CD4-positive, alpha-beta T cell (primary cell): ENCODE measurements at places on chromosomes 1 and 21.

- DNase-seq = no peak
Observed at GRCh38 chr21:18630446-18630845, 226.9 kb upstream of the TMPRSS15 start.

GRCh38 chr1:51086496-51087271, 15.3 kb upstream of the C1orf185 start:
- DNase-seq = no peak

DNA sequence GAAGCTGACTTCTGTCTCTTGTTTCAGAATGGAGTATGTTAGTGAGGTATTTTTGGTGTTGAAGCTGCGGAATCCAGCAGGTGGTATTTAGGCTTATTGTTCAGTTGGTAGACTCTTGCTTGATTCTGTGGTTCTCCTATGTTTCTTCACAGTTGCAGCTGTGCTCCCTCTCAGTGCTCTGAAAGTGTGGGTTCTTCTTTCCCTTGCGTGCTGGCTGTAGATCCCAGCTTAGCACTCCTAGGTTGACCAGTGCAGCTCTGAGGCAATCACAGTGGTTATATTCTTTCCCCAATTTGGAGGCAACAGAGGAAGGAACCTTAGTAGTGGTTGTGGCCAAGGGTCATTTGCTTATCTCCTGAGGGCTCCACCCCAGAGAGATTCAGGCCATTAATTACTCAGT, 269.2 kb upstream of the NRIP1 start:
- no peak for DNase-seq

DNA sequence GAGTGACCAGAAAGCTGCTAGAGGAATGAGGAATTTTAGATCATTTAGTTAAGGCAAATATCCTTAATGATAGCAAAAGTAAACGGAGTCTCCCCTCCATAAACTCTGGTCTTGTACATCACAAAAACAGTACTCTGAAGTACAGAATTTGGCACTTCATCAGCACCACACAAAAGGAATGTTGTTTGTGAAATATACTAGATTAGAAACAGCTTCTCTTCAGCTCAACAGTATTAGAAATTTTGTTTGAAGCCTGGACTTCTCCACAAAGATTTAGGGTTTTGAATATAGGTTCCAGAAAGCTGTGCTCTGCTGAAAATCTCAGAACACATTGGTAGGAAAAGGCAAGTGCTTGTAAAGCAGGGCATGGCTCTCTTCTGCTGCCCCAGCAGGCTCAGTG, 135.1 kb upstream of the PTGFR start:
- DNase-seq = no peak

- no peak for DNase-seq
Observed at GRCh38 chr1:54064299-54064698, 10.9 kb downstream of the TCEANC2 start.

DNA sequence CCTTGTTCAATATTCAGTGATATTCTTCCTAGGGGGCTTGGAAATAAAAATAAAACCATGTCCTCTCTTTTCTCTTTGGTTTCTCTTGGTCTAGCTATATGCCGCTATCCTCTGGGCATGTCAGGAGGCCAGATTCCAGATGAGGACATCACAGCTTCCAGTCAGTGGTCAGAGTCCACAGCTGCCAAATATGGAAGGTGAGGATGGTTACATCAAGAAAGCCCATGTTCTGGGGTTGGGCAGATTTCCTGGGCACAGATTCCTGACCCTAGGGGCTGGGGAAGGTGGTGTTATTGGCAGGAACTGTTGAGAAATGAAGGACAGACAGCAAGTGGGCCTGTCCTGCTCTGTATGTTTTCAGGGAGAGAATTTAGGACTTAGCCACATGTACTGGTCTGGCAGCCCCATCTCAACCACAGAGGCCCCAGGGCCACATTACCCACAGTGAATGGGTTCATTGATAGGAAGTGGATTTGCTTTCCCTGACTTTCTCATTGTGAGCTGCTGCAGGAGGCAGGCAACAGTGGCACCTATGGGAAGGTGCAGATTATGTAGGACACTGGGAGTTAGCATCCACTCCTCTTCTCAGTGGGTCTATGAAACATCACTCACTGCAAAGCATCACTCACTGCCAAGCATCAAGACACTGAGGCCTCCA, 37.4 kb upstream of the HSD17B7 start:
- DNase-seq = no peak

GRCh38 chr1:180181996-180182642, 27.4 kb downstream of the QSOX1 start:
- no peak for DNase-seq

- no peak for DNase-seq
Observed at GRCh38 chr1:62810420-62811274, 26.7 kb downstream of the ATG4C start.

DNA sequence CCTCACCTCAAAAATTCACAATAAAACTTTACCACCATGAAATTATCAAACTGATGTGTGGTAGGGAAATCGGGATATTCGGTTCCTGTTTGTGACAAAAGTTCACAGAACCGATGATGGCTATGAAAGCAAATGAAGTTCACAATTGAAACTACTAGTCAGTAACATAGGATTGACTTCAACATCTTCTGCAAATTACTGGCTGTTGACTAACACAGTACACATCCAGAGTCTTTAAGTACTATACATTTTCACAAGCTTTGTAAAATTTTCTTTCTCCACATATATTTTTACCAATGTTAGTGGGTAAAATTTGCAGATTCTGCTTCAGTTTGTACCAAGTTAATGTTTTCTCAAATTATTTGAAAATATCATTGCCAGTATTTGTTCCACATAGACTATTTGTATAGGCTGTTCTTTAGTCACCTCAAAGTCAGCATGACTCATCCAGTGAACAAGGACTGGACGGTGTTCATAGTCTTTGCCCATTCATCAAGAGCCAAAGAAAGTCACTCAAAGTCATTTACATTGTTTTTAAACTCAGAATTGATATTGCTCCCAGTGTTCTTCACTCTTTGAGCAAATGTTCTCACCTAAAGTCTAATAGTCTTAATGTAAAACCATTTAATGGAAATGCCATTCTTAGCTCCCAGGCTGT, 213.4 kb downstream of the USP25 start:
- no peak for DNase-seq

- DNase-seq = no peak
Observed at GRCh38 chr1:168788258-168788657, 59.3 kb upstream of the DPT start.

DNA sequence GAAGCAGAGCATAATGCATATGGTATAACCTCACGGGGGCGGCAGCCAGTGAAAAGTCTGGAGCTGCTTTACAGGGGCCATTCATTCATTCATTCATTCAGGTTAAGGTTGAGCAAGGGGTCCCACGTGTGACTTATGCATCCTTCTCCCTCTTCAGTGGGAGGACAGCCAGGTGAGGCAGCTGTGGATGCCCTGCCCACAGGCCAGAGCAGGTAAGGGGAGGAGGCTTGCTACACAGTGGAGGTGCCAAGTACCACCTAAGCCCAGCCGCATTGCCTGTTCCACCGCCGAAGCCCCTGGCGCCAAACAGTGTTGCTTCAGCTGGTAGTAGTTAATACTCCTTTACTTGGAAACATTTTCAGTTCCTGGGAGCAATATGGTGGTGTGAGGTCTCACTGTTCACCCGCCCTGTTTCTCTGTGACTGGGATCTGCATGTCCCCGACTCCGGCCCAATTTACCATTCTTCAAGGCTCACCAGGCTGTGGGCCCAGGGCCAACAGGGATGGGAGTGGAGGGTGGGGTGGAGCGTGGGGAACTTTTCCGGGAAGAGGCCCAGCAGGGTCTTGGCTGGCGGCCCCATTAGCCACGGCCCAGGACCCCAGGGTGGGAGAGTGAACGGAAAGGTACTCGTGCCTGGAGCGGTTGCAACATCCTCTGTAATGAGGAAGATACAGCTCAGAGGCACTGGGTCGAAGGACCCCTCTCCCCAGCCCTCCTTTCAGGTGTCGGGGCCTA, 722 bp upstream of the PODN start:
- no peak for DNase-seq

- DNase-seq = no peak
Observed at GRCh38 chr1:187153047-187153446, 324.3 kb downstream of the PLA2G4A start.
